ENCODE measurements at places on chromosomes 7 and 10.

DNA sequence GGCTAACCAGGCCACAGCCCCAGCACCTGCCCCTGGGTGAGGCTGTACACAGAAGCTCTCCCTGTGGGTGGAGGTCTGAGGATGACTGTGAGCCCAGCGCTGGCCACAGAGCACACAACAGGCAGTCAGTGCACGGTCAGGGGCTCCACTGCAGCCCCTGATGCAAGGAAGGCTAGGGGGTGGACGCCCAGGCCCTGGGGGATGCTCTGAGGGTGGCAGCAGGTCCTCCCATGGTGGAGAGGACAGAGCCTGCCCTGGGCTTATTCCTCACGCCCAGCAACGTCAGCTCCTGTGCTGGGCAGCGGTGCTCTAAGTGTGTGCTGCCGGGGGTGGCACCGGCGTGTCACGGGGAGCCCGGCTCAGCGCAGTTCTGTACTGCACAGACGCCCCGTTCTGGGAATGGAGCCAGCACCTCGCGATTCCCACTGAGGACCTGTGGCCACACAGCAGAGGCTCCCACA is 223.2 kb downstream of the MAD1L1 start:
- DNase-seq: no peak

DNA sequence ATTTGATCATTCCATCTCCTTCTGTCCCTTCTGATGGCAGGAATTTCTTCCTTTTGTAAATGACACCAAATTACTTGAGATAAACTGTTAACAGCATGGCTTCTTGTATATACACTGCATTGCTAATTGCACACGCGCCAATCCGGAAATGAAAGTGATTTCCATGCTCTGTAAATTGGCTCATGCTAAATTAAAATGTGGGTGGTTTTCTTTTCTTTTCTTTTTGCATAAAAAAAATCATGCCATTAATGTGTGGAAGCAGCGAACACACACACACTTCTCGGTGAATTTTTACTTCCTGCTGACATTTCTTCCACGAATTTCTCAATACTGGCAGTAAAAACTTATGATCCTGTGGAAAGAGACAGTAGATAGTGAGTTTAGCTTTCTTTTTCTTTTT is 123.1 kb upstream of the CCDC6 start:
- no peak for DNase-seq

- no peak for DNase-seq
Observed at GRCh38 chr7:131619336-131620305, 63.2 kb upstream of the PODXL start.

GRCh38 chr10:129030996-129031843 is 435.8 kb upstream of the MGMT start:
- no peak for DNase-seq

- DNase-seq: no peak
Observed at GRCh38 chr7:134851141-134851540, 71.7 kb downstream of the CALD1 start.

DNA sequence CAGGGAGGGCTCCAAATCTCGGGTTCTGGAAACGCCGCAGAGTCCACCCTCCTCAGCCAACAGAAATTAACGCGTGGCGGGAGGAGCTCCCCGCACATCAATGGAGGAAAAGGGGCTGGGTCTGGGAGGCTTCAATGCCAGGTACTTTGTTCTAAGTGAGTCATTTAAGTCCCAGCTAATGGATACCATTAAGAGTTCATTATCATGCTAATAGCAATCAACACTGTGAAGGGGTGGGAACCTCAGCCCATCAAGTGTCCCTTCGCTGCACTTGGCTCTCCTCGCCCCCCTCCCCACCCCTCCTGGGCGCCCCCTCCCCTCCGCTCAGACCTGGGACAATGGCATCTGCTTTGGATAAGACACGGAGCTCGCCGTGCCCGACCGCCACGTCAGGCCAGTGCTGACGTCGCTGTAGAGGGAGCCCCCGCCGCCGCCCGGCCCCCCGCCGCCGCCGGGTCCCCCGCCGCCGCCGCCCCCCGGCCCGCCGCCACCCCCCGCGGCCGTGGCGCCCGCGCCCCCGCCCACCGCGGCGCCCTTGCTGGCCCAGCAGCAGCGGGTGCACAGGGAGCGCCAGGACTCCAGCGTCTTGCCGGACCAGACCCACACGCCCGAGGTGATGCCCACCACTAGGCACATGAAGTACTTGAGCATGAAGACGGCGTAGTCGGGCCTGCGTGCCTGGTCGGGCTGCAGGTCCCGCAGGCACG is 2.9 kb downstream of the FZD8 start:
- no peak for DNase-seq

DNA sequence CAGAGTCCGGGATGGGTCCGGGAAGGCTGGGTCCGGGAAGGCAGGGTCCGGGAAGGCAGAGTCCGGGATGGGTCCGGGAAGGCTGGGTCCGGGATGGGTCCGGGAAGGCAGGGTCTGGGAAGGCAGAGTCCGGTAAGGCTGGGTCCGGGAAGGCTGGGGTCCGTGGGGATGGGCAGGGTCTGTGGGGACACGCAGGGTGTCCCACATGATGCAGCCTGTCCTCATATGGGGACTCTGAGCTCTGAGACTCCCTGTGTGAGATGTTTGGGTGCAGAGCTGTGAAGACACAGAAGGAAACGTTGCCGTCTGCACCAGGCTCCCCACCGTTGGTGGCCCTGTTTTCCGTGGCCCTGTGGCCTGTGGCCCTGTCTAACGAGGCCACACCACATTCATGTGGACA is 45.7 kb upstream of the ADGRA1 start:
- no peak for DNase-seq

DNA sequence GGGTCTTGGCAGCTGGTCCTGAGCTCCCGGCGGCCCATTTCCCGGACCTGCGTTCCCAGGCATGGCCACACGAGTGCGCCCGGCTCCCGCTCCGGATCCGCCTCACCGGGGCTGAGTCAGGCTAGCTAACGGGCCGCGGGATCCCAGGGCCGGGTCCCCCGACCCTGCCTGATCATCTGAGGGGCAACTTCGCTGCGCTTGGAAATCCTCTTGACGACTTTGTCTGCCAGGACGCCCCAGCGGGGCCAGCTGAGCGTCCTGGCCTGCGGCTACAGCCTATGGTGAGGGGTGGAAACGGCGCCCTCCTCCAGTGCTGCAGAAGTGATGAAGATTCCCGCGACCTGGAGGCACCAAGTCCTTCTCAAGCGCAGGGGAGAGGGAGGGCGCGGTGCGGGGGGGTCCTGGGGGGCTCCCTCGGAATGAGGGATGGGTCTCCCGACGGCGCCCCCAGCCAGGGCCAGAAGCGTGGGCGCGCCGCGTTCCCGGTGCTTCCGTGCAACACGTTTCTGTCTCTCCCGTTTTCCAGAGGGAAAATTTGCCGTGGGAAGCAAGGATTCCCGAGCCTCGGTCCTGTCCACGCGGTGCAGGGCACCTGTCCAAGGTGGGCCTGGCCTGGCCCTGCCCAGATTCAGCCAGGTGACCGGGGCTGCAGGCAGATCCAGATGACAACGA is 212.4 kb downstream of the CCSER2 start:
- peak; percentile 46 for DNase-seq

GRCh38 chr10:101282947-101283346 is 53.7 kb upstream of the LBX1 start:
- DNase-seq: no peak

GRCh38 chr10:55627501-55628051 is 733.5 kb downstream of the ZWINT start:
- DNase-seq: no peak

GRCh38 chr7:34156336-34156735 is 251.0 kb downstream of the BMPER start:
- no peak for DNase-seq

DNA sequence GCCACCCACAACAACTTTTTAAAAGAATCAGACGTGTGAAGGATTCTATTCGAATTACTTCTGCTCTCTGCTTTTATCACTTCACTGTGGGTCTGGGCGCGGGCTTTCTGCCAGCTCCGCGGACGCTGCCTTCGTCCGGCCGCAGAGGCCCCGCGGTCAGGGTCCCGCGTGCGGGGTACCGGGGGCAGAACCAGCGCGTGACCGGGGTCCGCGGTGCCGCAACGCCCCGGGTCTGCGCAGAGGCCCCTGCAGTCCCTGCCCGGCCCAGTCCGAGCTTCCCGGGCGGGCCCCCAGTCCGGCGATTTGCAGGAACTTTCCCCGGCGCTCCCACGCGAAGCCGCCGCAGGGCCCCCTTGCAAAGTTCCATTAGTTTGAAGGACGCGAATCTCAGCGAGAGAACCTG is 461 bp upstream of the HTRA1 start:
- DNase-seq: no peak

GRCh38 chr10:132564249-132564605 is 26.6 kb downstream of the INPP5A start:
- DNase-seq: no peak

DNA sequence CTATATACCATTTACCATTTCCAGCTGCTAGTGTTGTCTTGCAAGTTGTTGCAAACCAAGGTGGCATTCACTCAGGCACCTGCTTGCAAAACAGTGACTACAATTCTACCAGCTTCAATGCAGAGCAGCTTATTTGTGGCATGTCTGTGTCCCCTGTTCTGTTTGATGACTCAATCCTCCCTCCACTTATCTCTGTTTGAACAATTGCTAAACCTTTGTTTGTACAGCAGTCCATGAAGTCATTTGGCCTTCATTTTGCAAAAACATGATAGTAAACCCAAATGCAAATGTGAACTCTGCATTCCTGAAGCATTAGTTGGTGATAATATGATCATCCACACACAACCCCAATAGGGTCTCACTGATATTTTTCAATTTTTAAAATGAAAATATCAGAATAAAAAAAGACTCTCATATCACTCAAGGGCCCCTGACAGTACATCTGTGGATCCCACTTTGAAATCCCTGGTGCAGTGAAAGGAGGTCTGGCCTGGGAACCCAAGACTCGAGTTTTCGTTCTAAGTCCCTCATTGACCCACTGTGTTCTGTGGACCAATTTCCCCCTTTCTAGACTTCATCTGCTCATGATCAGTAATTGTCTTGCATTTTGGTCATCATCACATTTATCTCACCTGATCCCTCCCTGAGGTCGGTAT is 425.4 kb downstream of the RPS24 start:
- DNase-seq: no peak

- no peak for DNase-seq
Observed at GRCh38 chr10:95391164-95391563, 100.4 kb upstream of the PDLIM1 start.

GRCh38 chr10:125259651-125260050 is 99.3 kb upstream of the CTBP2 start:
- no peak for DNase-seq

DNA sequence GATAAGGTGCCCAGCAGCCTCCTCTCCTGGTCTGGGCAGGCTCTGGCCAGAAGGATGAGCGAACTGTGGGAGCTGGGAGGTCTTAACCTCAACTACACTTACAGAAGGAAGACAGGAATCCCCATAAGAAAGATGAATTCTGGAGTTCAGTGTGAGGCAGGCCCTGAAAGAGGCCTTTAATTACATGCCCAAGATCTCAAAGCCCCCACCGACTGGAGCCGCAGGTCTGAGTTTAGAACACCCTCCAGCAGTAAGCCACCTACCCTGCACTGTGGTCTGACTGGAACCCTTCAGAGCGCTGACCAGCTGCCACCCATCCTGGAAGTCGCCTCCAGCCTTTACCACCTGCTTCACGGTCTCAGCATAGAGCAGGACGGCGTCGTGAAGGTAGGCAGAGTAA is 28.2 kb upstream of the ACSL5 start:
- no peak for DNase-seq

DNA sequence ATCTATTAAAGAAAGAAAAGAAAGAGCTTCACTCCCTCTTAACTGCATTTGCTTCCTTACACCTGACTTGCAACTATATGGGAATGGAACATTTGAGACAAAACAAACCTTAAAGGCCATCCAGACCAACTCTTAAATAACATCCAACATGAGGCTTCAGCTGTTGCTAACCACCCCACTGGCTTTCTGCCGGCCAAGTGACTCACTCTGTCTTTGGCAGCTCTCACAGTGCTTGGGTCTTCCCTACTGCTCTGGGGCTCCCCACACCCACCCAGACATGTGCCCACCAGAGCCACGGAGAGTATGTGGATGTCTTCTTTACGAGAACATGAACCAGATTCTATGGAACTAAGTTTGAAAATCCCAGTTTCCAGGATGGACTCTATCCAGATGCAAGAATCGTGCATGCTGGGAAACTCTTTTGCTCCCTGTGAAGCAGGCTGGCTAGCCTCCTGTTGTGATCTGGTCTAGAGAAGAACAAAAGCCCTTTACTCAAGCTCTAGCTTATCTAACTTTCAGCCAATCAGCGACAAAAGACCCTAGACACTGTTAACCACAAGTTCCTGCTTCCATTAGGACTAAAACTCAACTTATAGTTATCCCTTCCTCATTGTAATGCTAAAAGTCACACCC is 245.7 kb downstream of the TCERG1L start:
- no peak for DNase-seq

DNA sequence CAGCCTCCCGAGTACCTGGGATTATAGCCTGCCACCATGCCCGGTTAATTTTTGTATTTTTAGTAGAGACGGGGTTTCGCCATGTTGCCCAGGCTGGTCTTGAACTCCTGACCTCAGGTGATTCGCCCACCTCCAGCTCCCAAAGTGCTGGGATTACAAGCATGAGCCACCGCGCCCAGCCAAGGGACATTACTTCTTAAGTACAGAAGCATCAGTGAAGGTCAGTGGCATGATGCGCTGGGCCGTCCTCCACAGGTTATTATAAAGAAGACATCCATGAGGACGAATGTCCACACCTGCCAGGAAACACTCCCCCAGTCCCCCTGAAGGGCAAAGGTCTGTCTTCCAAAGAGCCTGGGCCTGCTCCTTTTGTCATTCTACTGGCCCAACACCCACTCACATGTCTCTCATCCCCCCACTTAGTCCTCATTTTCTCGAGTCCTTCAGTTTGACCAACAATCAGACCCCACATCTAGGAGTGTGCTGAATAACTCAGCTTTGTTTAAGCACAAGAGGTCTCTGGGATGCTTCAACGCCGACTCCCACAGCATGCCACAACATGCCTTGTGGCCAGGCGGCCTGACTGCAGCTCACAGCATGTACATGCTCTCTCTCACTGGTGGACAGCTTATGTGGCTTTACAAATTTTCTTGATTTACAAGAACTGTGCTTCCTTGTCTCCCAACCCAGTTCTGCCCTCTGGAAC is 73.0 kb downstream of the CTBP2 start:
- no peak for DNase-seq

DNA sequence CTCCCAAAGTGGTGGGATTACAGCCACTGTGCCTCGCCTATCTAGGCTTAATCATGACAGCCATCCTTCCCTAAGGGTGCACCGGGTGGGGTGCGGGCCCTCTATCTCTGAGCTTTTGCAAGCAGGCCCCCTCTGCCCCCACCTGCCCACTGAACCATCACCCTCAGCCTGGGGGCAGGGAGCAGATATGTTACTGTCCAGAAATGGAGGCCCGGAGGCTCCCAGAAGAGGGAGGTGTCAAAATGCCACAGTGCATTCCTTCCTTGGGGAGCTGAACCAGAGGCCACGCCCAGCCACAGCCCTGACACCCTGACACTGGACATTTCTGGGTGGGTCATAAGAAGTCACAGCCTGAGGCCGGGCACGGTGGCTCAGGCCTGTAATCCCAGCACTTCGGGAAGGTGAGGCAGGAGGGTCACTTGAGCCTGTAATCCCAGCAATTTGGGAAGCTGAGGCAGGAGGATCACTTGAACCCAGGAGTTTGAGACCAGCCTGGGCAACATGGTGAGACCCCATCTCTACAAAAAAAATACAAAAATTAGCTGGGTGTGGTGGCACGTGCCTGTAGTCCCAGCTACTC is 129.8 kb upstream of the TNRC18 start:
- DNase-seq: no peak
